Nephron progenitor cell (in vitro differentiated cells): ENCODE measurements at places on chromosomes 1 and 21.

DNA sequence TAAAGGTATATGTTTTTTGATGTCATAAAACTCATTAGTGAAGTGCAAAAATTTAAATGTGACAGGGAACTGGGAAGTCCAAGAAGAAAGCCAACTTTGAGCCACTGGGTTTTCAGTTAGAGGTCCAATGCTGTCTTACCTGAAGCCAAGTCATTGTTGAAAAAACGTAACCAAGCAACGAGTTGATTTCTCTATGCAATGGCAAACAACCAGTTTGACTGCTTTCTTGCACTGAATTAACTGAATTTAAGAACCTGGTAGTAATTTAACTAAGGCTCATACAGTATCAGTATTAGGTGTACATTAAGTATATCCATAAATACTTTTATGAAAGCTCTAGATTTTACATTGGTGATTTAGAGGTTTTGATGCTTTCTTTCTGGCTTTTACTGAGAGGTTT, 20.2 kb upstream of the S1PR1 start:
- no peak for DNase-seq

DNA sequence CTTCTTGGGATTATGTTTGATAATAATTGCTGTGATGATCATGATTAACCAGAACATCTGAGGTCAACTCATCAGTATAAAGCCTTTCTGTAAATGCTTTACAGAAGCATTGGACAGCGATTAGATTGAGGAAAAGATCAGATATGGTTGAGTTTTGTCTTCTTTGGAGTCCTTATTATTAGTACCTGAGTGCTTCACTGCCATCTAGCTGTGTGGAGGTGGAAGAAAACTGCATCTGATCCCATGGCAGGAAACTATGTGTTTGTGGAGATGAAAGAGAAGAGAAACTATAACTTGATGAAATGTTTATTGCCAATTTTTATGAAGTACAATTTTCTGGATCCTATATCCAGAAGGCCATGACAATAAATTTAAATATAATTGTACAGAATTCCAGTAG, 11.4 kb downstream of the FLG2 start:
- no peak for DNase-seq

DNA sequence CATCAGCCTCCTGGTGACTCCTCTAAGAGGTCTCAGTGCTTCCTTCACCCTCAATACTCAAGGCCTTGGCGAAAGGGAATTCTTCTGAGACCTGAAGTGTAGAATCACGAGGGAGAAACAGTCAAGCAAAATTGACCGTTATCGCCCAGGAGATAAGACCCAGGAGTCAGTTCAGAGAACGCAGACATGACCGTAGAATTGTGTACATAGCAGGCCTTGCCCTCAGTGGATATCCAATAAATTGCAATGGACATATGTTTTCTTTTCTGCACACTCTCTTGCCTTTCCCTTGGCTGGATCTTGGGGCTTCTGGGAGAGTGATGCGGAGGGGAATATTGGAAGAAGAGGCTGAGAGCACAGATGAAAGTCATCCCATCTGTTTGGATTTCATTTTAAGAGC, 15.7 kb upstream of the ETS2 start:
- no peak for DNase-seq

- no peak for DNase-seq
These were observed 3.6 kb upstream of the NUP210L start for GRCh38 chr1:154158307-154159125.

- no peak for DNase-seq
These were observed 22.4 kb downstream of the CNIH4 start for GRCh38 chr1:224378855-224379631.

GRCh38 chr1:157955857-157956256, 37.6 kb upstream of the KIRREL1 start:
- DNase-seq: no peak

DNA sequence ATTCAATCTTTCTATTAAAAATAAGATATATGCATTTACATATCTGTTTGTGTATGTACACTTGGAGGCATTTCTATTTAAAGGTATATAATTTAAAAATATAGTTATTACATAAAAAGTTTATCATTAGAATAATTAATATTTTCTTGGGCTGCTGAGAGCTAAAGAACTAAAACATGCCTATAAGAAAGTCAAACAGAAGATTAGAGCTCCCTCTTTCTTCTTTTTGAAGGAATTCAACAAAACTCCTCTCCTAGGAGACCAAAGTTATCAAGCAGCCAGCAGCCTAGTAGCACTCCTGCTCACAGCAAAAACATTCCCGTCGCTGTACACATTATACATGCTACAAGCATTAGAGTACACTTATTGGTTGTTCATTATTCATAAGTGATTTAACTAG, 216.4 kb downstream of the VAV3 start:
- DNase-seq: no peak

DNA sequence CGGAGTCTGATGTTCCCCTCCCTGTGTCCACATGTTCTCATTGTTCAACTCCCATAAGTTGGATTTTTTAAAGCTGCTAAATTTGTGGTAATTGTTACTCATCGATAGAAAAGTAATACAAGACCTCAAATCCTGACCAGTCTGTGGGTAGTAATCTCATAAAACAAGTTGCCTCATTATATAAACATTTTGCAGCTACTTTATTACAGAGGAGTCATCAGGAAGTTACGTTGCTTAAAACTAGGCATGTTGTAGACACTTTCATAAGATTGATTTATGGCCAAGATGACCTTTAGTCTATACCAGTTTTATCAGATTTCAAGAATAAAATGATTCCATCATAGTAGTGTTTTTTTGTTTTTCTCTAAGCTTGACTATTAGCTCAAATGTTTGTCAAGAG, 208.8 kb downstream of the GIPC2 start:
- no peak for DNase-seq

DNA sequence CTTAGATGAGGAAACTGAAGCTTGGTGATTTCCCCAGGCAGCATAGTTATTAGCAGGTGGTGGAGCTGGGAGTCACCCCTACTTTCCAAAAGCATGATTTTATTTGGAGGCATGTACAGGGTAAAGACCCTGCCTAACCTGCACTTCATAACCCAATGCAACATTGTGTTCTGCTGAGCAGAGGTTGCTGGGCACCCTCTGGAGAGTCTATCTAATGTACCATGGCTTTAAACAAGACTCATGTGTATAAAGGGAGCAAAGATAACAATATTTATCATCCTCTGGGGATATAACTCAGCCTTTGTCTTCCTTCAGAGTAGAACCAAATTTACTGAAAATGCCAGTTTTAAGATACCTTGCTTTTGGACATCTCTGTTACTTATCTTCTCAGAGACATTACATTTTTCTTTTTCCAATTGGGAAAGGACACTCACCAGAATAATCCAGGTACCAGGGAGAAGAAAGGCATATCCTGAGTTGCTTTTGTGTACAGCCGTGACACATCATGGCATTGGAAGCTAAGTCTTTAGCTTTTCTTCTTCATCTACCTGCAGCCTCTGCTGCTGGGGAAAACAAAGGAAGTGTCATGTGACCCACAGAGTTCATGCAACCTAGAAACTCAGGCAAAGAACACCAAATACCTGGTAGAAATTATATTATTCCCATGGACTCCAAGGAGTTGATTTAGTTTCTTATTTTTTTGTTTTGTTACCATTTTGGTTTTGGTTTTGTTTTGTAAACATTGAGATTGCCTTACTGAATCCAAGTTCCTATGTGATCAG, 39.6 kb downstream of the ELAVL4 start:
- no peak for DNase-seq

DNA sequence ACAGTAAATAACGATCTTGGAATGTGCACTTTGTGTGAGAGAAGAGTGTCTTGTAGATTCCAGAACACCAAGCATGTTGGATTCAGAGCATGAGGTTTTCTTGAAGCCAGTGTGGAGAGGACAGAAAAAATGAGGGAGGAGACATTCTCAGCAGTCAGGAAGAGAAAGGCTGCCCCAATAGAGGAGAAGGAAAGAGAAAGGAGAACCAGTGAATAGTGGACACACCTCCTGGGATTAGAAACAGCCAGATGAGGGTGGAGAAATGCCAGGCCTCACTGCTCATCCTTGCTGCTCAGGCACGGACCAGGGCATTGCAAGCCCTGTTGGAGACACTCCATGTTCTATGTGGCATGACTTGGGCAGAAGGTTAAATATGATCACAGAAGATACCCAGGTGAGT, 69.0 kb upstream of the KAZN start:
- no peak for DNase-seq

DNA sequence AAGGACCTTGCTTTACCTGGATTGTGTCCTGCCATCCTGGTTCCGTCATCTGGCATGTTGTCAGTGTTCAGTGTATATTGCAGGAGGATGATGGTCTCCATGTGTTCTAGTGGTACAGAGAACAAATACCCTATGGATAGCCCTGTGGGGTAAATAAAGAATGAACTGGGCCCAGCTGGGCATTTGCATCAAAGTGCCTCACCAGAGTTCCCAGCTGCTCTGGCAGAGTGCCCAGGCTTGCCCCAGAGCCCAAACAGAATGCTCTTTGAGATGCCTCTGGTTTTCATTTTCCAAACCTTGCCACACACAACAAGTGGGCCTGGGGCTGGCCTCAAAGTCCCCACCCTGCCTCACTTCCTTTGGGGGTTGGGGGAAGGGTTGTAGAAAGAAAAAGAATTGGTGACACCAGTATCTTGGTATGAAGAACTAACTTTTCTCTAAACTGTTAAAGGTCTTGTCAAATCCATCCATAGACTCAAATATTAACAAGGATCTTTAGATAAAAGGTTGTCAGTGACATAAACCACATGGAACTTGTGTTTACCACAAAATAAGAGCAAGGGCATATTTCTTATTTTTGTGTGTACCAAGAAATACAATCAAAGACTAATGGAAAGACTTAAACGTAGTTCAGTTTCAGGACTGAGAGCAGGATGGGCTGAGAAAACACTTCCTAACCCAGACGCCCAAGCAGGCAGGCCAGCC, 82.2 kb downstream of the LMO4 start:
- DNase-seq: no peak

- DNase-seq: no peak
These were observed 189.2 kb downstream of the CDC7 start for GRCh38 chr1:91689641-91690481.

DNA sequence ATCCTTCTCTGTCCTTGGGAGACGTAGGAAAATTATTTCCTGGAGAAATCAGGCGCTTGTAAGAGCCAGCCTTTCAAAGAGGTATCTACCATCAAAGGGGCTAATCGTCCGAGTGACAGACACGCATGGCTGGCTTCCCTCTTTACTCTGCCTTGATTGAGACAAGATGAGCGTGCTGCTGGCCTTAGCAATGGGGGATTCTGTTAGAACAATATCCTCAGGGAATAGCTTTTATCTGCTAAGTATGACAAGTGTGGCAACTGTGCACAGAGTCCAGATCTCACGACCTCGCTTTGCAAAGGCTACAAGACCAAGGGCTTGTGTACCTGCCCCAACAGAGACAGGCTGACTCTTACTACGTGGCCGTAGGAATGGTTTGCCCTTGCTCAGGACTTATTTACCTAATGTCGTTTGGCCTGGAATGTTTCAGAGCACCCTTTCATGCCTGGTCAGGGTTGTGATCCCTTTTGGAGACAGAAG, 417.1 kb downstream of the KIF26B start:
- DNase-seq: peak; percentile 47

GRCh38 chr1:152654110-152654509, 9.1 kb upstream of the LCE2D start:
- DNase-seq: peak; percentile 12

DNA sequence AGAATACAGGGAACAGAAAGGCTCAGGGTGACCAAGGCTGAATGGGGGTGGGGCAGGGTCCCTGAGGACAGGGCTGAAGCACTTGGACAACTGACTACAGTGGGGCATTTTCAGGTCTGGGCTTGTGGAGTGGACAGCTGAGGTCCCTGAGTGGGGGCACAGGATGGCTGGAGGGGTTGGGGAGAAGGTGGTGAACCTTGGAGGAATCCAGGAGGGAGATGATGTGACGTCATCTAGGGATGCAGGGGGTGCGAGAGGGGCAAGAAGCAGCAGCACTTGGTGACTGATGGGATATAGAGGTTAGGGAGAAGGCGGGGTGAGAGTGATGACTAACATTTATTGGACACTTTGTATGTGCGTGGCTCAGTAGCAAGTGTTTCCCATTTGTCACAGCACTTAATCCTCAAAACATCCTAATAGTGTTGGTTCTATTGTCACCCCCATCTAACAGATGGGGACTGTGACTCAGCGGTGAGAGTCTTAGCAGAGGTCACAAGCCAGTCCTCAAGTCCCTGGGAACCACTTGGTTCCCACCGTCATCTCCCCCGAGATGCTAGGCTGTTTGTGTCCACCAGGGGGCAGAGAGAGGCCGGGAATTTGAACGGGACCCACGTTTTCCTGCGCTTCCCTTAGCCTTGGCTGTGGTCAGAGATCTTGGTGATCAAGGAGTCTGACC, 27.9 kb upstream of the BMP8B start:
- DNase-seq: peak; percentile 72

- no peak for DNase-seq
These were observed 11.3 kb upstream of the C1orf162 start for GRCh38 chr1:111462370-111463028.

GRCh38 chr1:87902830-87903229, 574.1 kb downstream of the LMO4 start:
- no peak for DNase-seq

- DNase-seq: no peak
These were observed 20.2 kb upstream of the SLC1A7 start for GRCh38 chr1:53162621-53163020.

DNA sequence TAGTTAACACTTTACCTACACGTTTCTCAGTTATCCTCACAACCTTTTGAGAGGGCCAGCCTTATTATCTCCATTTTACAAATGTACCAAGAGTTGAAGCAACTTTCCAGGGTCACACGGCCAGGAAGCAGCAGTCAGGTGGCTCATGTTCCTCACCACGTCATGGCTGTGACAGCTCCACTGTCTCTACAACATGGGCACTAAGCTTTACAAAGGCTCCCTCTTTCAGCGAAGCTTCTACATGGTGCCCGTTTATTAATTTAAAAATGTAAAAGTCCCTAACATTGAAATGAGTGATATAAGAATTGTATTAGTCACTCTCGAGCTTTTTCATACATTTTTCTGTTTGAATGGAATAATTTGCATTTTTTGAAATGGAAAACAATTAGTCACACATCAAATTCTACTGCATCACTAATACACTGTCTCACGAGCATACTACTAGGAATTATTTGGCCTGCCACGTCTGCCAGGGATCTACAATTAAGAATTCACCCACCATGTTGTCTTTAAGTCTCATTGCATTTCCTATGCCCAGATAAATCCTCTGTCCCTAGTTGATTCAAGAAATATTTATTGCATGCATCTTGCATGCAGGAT, 28.4 kb upstream of the LIN9 start:
- no peak for DNase-seq

GRCh38 chr1:180392020-180392419, 110.4 kb downstream of the ACBD6 start:
- no peak for DNase-seq

DNA sequence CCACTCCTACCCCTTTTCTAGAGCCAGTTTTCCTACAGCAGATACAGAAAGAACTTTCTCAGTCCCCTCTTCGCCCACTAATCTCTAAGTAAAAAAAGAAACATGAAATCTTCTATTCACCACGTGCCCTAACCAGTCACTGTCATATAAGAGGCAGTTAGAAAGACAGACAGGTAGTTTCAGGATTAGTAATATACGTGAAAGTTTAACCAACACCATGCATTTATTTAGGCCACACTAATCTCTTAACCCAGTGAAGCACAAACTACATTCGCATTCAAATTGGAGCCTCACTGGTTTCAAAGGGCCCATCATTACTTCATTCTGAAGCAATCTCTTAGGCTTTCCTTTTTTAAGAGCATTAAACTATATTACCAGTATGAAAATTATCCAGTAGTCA, 10.1 kb downstream of the GPATCH2 start:
- no peak for DNase-seq

GRCh38 chr1:39690794-39691382, 345 bp downstream of the HPCAL4 start:
- no peak for DNase-seq
